ENCODE measurements at places on chromosomes 2 and 18.

DNA sequence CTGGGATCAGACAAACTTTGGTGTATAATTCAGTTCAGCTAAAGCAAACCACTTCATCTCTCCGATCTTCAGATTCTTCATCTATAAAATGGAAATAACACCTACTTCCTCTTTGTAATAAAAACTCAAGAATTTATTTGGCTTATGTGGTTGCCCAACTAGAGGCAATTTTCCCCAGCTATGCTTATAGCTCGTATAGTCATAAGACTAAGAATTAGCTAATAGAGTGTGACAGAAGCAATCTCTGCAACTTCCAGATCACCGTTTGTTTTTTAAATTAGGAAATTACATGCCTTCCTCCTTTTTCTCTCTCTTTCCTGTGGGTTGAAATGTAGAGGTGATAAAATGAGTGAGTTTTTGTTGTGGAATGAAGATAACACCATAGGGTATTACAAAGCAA lies 35.3 kb upstream of the KCNF1 start:
- no peak for DNase-seq

GRCh38 chr2:238970553-238971081 lies 122.7 kb downstream of the TWIST2 start:
- peak; percentile 21 for DNase-seq

GRCh38 chr2:130842770-130843169 lies 6.1 kb downstream of the ARHGEF4 start:
- no peak for DNase-seq

DNA sequence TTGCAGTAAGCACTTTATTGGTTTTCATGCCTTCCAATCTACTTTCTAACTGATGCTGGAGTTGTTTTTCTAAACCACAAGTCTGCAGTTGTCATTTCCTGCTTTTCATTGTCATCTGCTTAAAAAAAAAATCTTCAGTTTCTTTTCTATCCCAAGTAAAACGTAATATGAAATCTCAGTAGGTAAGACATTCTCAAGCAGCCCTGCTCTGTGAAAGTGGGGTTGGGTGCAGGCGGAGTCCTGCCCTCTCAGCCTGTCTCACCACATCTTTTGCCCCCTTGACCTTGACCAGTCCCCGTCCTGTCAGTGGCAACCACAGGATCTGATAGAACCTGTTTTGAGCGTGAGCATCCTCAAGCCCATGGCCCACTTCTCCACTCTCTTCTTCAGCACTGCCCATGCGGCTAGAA lies 80.0 kb upstream of the CPO start:
- no peak for DNase-seq

DNA sequence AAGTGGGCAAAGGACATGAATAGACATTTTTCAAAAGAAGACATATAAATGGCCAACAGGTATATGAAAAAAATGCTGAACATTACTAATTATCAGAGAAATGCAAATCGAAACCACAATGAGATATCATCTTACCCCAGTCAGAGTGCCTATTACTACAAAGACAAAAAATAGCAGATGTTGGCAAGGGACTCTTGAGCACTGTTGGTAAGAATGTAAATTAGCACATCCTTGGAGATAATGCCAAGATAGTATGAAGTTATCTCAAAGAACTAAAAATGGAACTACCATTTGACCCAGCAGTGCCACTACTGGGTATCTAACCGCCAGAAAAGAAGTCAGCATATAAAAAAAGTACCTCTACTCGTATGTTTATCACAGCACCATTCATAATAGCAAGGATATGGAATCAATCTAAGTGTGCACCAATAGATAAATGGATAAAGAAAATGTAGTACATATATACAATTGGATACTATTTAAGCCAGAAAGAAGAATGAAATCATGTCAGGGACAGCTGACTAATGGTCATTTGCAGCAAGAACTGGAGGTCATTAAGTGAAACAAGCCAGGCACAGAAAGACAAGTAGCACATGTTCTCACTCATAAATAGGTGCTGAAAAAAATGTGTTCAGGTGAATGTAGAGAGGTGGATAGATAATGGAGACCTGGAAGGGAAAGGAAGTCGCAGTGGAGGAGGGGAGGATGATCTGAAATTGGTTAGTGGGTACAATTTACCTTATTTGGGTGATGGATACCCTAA lies 141.7 kb upstream of the B3GNT2 start:
- no peak for DNase-seq

DNA sequence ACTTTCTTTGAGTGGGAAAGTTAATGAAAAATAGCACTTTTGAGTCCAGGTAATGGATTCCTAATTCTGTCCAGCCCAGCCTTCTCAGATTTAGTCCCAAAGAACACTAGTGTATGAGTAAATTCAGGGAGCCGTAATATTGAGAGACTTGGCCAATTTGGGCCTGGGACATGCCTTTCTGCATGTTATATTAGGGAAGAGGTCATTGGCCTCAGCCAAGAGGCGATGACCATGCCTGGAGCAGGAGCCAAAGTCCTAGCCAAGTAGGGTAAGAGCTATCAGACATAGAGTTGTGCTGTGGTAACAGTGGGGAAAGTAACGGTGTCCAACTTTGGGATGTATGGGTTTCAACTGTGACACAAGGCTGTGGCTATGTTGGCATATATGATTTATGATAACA lies 336.5 kb upstream of the ZNF804A start:
- DNase-seq, result no peak

- DNase-seq, result no peak
These were observed 212.2 kb upstream of the THUMPD2 start for GRCh38 chr2:39991298-39991697.

GRCh38 chr18:74579496-74580065 lies 18.1 kb upstream of the ZNF407 start:
- no peak for DNase-seq

- no peak for DNase-seq
These were observed 9.8 kb upstream of the FZD5 start for GRCh38 chr2:207779523-207779922.

- no peak for DNase-seq
These were observed 77.9 kb upstream of the SATB2 start for GRCh38 chr2:199535445-199536177.

DNA sequence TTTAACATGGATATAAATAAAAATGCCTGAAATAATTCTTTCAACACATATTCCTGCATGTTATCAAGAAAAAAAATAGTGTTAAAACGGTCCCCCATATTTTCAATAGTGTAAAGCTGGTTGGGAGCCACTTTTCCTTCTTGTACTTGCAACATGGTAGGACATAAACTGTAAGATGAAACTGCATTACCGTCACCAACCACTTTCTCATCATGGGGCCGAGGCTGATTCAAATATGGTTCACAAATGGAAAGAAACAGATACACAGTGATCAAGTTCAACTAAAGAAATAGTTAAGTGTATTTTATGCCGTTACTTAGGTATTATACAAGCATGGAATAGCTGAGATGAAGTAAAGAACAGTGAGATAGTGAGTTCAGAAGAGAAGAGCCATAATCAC lies 360.7 kb downstream of the ZEB2 start:
- no peak for DNase-seq

GRCh38 chr2:30484995-30485394 lies 37.9 kb downstream of the LCLAT1 start:
- DNase-seq, result no peak

GRCh38 chr18:13211534-13211933 lies 7.0 kb upstream of the LDLRAD4 start:
- no peak for DNase-seq

DNA sequence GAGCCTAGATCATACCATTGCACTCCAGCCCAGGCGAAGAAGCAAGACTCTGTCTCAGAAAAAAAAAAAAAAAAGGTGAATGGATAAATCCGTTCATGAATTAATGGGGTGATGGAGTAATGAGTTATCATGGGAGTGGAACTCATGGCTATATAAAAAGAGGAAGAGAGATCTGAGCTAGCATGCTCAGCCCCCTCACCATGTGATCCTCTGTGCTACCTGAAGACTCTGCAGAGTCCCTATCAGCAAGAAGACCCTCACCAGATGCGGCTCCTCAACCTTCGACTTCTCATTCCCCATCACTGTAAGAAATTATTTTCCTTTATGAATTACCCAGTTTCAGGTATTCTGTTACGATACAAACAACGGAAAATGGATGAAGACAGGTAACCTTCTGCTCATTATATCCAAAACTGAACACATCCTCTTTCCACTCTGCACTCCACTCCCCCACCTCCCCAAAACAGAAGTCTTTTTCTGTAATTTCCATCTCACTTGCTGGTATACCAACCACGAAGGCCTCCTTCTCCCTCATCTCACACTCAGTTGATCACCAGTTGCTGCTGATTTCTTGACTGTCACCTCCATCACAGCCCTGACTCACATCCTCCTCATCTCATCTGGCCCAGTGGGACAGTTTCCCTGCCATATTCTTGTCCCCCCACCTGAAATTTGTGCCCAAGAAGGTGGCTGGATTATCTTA lies 8.8 kb downstream of the RETREG2 start:
- DNase-seq, result no peak

GRCh38 chr2:234849678-234850077 lies 102.1 kb upstream of the SH3BP4 start:
- DNase-seq, result no peak

DNA sequence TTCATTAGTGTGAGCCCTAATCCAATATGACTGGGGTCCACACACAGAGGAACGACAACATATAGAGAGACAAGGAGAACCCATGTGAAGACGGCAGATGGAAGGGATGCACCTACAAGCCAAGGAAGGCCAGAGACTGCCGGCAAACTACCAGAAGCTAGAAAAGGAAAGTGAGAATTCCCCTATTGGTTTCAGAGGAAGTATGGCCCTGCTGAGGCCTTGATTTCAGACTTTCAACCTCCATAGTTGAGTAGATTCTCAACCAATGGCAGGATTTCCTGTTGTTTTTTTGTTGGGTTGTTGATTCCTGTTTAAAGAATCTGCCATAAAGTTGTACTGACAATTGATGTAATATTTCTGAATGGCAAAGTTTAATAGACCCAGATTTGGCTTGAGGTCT lies 241.5 kb downstream of the SATB2 start:
- DNase-seq, result no peak

- no peak for DNase-seq
These were observed 126.8 kb downstream of the CLIP4 start for GRCh38 chr2:29241955-29242565.

DNA sequence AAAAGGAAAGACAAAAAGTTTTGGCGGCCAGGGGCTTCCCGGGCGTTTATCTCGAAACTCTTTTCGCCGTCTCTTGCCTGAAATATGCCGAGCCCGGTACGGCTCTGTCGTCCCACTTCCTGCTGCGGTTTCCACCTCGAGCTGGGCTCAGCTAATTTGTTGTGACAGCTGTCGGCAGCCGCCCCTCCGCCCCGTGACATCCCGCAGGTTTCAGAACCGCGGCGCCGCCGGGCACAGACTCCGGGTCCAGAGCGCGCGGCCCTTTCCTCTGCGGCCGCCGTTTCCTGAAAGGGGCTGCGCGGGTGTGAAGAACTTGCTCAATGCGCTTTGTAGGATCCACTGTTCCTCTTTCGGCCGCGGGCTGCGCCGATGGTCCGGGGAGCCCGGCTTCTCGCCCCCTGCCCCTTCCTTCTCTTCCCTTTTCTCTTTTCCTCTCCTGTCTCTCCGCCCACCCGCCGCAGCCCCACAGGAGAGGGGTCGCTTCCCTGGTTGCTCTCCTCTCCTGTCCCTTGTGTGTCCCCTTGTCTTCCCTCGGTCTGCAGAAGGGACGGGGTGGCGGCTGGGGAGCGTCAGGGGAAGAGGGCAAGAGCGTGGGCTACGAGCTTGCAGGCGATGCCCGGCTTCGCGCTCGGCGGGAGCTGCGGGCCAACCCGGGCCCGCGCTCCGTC lies 648 bp downstream of the ARID5A start:
- peak; percentile 5 for DNase-seq

DNA sequence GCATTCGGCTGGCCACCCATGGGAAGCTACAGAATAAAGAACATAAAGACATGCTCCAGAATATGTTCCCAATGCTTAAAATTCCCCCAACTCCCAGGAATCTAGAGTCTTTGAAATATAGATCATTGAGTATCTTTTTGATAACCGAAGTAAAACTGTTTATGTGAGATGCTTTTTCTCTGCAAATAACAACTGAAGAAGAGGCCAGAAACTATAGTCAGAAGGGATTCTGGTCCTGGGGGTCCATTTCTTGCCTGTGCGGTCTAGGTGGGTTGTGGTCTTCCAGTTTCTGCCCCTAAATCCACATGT lies 30.6 kb upstream of the SLC66A3 start:
- no peak for DNase-seq

DNA sequence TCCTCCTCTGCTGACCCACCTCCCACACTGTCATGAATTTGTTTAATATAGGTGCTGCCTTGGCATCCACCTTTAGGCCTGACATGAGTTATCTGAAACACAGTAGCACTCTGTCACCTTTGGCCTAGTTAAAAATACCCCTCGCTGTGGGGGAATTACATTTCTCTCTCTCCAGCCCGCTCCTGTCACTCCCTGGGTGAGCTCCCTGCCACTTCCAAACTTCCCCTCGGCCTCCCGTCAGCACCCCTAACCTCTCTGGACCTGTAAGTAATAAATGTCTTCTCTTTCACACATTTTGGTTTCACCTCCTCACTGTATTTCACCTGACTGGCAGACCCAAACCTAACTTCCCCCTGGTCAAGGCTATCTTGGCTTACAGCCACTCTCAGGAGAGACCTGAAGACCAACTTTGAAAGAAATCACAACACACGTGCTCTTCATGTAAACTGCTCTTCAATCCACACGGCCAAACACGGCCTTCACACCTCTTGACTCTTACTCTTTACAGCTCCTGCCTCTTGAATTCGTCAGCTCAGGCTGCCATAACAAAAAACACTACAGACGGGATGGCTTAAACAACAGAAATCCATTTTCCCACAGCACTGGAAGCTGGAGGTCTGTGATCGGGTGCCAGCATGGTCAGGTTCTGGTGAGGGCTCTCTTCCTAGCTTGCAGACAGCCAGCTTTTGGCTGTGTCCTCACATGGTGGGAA lies 28.3 kb downstream of the REEP1 start:
- no peak for DNase-seq

DNA sequence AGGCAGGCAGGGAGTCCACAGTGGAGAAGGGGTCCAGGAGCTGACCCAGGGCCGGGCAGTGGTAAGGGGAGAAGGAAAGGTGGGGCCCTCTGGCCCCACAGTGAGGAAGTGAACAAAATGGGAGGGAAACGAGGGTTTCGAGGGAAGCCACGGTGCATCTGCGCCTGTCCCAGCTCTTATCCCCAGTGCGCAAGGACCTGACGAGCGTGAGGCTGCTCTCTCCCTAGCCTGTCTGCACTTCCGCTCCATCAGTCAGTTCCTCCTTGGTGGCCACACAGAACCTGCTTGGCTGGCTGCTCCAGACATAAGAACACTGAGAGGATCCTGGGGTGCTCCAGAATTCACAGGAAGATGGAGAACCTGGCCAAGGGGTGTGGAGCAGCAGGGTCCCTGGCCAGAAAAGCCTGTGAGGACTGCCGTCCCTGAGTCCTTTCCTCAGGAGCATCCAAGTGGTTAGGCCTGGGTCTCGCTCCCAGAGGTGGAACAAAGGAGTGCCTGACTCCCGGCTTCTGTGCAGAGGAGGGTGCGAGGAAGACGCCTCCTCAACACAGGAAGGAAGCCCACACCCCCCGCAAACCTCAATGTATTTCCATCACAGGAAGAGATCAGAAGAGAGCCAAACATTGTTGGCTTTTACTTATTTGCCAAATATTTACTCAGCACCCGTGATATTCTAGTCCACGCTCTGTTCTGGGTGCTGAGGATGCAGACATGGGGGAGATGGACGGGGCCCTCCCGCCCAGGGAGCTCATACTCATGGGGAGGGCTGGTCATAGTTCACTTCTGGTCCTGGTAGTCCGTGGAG lies 43.7 kb upstream of the SEMA4C start:
- no peak for DNase-seq
